Glomerular endothelial cell (primary cell): ENCODE measurements at places on chromosomes 7 and 10. TPM values are rescaled to one million over a fixed set of nuclear protein-coding genes. Genes with fewer than 3 reads are reported as not detected.

The SLC29A3 gene
- 3.1 and 6.2 TPM in 2 replicates for total RNA-seq

- no peak for DNase-seq
Observed at GRCh38 chr10:120960725-120961124, 109.6 kb downstream of the WDR11 start.

- DNase-seq, result no peak
Observed at GRCh38 chr7:130926001-130926691, 192.1 kb upstream of the KLF14 start.

DNA sequence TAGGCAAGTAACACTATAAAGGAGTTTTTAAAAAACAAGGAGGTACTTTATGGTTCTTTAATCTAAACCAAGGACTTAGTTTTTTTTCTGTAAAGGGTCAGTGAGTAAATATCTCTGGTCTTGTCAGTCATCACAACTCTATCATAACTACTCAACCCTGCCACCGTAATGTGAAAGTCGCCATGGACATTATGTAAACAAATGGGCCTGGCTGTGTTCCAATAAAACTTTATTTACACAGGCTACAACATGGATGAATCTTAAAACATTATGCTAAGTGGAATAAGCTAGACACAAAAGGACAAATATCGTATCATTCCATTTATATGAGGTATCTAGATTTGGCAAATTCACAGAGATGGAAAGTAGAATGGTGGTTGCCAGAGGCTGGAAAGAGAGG, 60.8 kb upstream of the SP4 start:
- peak; percentile 39 for DNase-seq

The HABP2 gene
- 0.18 and 0.48 TPM in 2 replicates for total RNA-seq

The EGFR gene
- total RNA-seq, result 16.8 and 21.7 TPM in 2 replicates

- no peak for DNase-seq
Observed at GRCh38 chr7:17915796-17916195, 24.5 kb downstream of the SNX13 start.

DNA sequence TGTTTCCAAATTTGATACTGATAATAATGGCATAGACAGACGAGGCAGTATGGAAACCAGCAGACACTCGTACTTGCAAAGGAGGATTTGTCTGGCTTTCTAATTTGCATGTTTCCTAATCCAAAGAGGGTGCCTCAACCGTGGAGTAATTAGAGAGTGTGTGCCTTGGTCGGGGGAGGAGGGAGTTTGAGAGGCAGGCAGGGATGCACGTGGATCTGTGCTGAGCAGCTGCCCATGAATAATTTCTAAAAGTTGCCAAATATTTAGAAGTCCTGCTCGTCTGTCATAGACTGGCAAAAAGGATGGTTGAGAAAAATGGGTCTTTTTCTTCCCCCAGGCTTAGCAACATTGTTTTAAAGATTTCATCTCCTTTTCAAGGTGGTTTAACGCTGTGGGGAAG, 69.4 kb downstream of the PTPRE start:
- no peak for DNase-seq

The KCP gene
- total RNA-seq, result 0.06 TPM in 1 of 2 replicates, not detected in the other

The CRHR2 gene
- total RNA-seq, result not detected in 2 replicates

The GPC2 gene
- total RNA-seq, result 3.2 and 6.8 TPM in 2 replicates

The MRLN gene
- not detected in 2 replicates for total RNA-seq

DNA sequence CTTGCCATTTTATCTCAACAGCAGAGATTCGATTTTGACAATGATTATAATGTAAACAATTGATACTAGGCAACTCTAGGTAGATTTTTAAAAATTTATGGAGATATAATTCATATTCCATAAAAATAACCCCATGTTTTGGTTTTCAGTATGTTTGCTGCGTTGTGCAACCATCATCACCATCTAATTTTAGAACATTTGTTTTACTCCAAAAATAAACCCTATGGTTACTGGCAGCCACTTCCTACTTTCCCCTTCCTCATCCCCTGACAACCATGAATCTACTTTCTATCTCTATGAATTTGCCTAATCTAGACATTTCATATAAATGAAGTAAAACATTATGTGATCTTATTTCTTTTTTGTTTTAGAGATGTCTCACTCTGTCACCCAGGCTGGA, 401.9 kb downstream of the THSD7A start:
- no peak for DNase-seq

The PIK3CG gene
- total RNA-seq, result 8.8 and 14.8 TPM in 2 replicates

- DNase-seq, result no peak
Observed at GRCh38 chr10:33533612-33534011, 199.1 kb upstream of the NRP1 start.

GRCh38 chr7:55245271-55245723, 119.8 kb upstream of the LANCL2 start:
- DNase-seq, result no peak

DNA sequence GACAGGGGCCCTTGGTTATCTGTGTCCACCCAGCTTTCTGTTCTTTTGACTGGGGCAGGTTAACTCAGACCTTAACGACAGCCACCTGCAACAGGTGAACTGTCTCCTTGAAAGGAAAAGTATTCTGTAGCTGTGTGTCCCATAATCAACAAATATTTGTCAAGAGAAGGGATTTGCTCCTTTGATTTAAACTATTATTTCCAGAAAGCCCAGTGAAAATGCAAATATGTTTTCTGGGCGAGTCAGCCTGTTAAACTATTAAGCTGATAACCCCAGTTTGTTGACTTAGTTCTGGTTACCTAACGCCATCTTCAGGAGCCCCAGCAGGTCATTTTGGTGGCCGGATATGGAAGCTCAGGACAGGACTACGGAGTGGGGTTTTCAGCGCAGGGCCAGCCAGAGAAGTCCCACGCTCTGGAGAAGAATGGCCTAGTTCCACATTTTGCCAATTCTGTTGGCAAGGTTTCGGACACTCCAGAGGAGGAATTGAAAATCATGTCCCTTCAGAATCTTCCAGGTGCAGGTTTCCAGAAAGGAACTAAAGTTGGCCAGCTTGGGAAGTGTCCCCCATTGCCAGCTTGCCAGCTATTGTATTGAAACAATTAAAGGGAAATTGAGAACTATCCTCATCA, 54.5 kb downstream of the ADRA2A start:
- DNase-seq, result no peak

GRCh38 chr10:125160856-125161706, 718 bp upstream of the CTBP2 start:
- DNase-seq, result no peak

DNA sequence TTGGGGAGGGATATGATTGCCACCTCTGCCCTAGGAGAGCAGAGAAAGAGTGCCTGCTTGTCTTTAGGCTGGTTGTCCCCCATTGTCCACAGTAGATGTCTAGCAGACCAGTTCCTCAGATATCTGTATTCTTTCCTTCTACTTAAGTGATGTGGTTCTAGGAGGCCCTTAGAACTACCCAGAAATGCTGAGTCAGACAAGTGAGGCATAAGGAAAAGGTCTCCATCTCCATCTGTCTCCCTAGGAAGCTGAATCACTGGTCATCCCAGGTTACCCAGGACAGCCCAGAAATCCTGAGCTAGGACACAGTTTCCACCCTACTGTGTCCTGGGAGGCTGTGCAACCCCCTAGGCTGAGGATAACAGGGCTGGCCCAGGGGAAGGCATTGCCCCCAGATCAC, 93.4 kb upstream of the INHBA start:
- DNase-seq, result no peak

DNA sequence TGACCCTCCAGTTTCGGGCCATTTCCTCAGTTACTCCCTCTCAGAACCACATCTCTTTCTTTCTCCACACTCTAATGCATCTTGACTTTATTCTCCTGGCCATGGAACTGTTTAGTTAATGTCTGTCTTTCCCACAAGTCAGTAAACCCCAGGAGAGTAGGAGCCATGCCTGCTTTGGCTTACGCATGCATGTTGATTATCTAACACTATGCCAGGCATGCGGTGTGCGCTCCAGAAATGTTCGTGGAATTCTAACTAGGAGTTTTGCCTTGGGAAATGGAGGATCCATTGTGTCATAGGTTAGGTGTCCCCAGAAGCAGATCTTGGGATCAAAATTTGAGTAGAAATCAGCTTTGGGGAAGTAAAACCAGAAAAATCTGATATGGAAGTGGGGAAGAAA, 308.9 kb downstream of the GRID1 start:
- DNase-seq, result no peak

GRCh38 chr10:2048337-2048973, 311.1 kb upstream of the ADARB2 start:
- no peak for DNase-seq

DNA sequence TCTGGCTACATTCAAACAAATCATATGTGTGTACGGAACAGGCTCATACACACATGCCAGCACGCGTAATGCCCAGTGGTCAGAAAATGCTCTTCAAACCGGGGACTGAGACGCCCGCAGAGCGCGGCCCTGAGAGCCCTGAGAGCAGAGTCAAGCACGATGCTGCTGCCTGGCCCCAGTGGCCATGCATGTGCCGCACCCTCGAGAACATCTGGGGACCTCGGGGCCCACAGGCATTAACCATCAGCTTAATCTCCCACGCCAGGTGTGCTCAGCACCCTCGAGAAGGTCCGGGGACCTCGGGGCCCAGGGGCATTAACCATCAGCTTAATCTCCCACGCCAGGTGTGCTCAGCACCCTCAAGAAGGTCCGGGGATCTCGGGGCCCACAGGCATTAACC, 163.1 kb downstream of the PTPRN2 start:
- no peak for DNase-seq

- no peak for DNase-seq
Observed at GRCh38 chr10:22486431-22486830, 141.1 kb downstream of the SPAG6 start.

DNA sequence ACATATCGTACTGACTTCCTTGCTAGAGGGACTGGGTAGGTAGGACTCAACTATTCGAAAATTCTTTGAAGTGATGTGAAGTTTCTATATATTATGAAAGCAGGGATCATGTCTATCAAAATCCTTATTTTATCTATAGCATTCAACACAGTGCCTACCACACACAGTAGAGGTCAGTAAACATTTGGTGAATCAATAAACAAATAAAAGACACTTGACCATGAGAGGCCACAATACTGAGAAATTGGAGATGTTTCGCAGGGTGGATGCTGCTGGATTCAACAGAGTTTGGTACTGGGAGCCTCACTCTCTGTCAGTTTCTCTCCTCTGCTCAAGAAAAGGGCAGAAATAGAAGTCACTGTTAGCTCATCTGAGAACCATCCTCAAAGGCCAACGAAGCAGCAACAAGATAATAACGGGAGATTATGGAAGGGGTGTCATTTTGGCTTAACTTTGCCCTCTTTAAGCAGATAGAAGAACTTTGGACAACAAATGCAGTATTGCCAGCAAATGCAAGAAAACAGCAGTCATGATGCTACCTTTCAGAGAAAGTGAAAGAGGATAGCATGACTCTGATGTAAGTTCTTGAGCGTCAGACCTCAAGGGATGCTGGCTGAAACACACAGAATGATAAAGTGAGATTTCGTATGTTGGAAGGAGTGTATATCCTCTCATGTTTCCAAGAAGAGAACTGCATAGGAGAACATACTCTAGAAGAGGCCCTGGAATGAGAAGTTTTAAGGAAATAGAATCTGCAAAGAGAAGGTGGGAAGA, 107.6 kb downstream of the SEMA3E start:
- no peak for DNase-seq

The TMEM139 gene
- 0.82 and 1.1 TPM in 2 replicates for total RNA-seq

The CLRN3 gene
- total RNA-seq, result not detected in 2 replicates

DNA sequence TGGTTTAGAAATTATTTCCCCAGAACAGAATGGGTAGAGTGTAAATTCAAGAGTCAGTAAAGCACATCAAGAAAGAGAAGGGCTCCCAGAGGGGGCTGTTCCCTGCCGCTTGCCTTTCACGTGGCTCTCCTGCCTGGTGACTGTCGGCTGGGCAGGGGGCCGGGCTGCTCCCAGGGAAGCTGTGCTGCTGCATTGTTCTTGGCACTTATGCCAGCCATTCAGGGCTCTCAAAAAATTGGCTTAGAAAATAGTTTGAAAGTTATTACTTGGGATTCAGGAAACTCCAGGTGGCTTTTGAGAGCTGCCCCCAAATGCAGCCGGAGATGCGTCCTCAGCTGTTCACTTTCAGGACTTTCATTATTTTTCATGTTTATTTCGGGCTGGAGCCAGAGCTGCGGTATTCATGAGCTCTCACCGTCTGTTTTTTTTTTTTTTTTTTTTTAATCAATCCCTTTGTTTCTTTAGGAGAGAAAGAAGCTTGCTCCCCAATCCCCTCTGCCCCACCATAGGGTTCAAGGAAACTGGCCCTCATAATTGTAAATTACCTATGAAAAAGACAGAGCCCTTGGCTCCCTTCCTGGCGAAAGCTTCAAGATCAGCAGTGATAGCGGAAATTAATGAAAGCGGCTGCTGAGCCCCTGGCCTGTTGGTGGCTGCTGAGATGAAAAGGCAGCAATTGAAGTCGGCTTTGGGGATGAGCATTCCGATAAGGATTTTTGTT, 94.1 kb downstream of the SORCS3 start:
- DNase-seq, result no peak

DNA sequence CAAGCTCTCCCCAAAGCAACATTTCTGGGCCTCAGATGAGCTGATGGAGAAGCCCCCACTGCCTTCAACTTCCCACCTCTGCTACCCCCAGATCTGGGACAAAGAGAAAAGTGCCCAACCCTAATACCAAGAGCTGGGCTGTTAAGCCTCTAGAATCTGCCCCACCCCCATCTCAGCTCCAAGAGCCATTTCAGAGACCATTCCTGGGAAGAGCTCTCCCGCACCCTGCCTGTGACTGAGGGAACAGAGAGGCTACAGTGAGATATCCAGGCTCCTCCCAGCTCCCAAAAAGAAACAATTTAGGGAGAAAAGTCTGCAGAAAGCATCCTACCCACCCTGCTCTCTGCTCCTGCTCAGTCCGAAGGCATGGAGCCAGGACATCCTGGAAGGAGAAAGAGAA, 2.5 kb upstream of the KCNH2 start:
- DNase-seq, result no peak

DNA sequence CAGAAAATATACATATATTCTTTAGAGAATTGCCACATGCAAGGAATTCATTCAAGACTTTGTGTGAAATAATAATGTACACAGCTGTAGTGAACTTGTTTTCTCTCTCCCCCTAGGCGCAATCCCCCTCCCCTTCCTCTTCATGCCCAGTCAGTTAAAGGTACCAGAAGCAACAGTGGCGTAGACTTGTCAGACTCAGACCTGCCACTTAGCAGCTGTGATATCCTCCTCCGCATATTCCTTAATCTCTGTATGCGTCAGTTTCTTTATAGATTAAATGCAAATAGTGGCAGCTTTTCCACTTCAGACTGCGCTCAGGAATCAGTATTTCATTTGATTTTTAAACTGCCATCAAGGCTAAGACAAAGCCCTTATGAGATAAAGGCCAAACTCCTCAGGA, 364.0 kb downstream of the GFRA1 start:
- DNase-seq, result no peak

DNA sequence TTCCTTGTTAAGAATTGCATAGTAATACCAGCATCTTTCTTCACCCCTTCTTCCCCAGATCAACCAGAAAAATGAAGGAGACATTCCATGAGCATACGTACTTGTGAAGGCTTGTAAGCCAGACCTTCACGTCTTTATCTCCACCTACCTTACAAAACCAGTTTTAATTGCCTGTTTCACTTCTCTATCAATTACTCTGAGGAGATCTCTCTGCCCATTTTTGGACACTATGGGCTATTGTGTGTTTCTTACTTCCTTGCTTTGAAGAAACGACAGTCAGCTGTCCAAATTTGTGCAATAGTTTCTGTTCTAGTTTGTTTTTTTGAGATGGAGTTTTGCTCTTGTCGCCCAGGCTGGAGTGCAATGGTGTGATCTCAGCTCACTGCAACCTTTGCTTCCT, 349.7 kb upstream of the MBL2 start:
- DNase-seq, result no peak
